Naive thymus-derived CD8-positive, alpha-beta T cell (primary cell): ENCODE measurements at places on chromosomes 6 and 20.

GRCh38 chr6:54813892-54814291 lies 32.7 kb upstream of the FAM83B start:
- no peak overlapping the region for H3K4me3 ChIP-seq
- H3K27me3 ChIP-seq: no peaks in the 10 kb centered on the region
- no peak for DNase-seq
- no peak overlapping the region for H3K27ac ChIP-seq
- H3K4me1 ChIP-seq: no peaks in the 10 kb centered on the region
- H3K36me3 ChIP-seq: no peaks in the 10 kb centered on the region

- H3K36me3 ChIP-seq: no peaks in the 10 kb centered on the region
- H3K27me3 ChIP-seq: no peaks in the 10 kb centered on the region
- no peak overlapping the region for H3K27ac ChIP-seq
- no peaks in the 10 kb centered on the region for H3K4me1 ChIP-seq
- DNase-seq: no peak
These were observed 53.4 kb downstream of the TRAF3IP2 start for GRCh38 chr6:111552241-111552744.

GRCh38 chr20:12740647-12741046 lies 268.1 kb upstream of the SPTLC3 start:
- H3K27me3 ChIP-seq: peaks cover 4% of the 10 kb centered on the region
- H3K4me3 ChIP-seq: no peak overlapping the region
- H3K27ac ChIP-seq: no peak overlapping the region
- H3K36me3 ChIP-seq: no peaks in the 10 kb centered on the region
- H3K4me1 ChIP-seq: no peaks in the 10 kb centered on the region
- DNase-seq: no peak

DNA sequence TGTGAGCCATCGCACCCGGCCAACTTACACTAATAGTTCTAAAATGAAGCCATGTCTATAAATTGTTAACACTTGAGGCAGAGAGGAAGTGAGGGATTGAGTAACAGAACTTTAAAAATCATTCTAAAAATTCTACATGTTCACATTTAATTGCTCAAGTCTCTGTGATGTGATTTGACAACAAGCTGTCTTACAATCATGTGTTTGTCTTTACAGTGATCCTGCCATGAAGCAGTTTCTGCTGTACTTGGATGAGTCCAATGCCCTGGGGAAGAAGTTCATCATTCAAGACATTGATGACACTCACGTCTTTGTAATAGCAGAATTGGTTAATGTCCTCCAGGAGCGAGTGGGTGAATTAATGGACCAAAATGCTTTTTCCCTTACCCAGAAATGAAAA lies 23.6 kb downstream of the GTF2H5 start:
- no peaks in the 10 kb centered on the region for H3K27me3 ChIP-seq
- H3K36me3 ChIP-seq: peaks cover 18% of the 10 kb centered on the region
- H3K27ac ChIP-seq: no peak overlapping the region
- no peak for DNase-seq
- no peak overlapping the region for H3K4me3 ChIP-seq
- H3K4me1 ChIP-seq: peaks cover 1% of the 10 kb centered on the region

- no peak overlapping the region for H3K27ac ChIP-seq
- no peak for DNase-seq
- H3K36me3 ChIP-seq: peaks cover 8% of the 10 kb centered on the region
- H3K4me3 ChIP-seq: no peak overlapping the region
These were observed 2.6 kb downstream of the TRIM39 start for GRCh38 chr6:30329331-30329730.

DNA sequence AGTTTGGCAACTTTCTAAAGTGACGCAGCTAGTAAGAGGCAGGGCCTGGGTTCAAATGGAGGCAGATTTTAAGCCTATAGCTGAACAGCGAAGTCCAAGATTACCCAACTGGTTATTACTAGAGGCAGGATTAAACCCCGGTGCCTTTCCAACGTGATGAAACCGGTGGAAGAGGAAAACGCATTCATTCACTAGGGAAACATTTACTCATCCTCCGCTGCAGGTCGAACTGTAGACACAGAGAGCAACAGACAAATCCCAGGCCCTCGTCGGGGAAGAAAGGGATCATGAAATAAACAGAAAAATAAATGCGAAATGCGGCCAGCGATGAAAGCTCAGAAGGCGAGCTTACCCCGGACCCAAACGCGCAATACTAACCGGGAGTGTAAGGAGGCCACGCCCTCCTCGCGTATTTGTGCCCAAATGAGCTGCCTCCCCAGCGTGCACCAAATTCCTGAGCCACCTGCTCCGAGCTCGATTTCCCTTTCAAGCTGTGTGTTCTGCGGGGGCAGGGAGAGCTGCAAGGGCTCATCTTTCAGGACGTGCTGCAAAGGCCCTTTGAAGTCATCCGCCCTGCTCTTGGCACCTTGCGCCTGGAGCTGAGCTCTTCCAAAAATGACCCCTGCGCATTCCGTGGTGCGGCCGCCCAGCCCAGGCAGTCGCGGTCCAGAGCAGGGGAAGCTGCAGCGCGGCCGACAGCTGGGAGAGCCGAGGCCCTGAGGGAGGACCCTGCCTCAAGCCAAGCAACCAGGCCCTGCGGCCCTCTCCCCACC lies 46.9 kb downstream of the PDYN start:
- DNase-seq: no peak
- peaks cover 5% of the 10 kb centered on the region for H3K4me1 ChIP-seq
- H3K36me3 ChIP-seq: no peaks in the 10 kb centered on the region
- no peak overlapping the region for H3K27ac ChIP-seq
- peaks cover 75% of the 10 kb centered on the region for H3K27me3 ChIP-seq

DNA sequence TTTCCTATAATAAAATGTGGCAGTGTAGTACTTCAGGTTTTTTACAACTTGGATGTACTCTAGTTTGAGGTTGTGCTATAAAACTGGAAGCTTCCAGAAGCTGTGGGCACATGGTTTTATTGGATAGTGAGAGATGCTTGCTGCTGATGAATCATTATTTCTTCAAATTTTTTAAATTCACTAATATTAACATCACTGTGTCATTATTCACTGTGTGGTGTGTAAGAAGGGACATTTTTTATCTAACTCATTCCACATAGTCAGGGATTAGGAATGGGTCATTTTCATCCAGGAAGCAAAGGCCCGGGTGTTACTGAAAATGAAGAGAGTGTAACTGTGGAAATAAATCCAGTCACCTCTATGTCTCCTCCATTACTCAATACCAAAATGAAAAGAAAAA lies 421.0 kb downstream of the TENT5A start:
- no peaks in the 10 kb centered on the region for H3K27me3 ChIP-seq
- no peak for DNase-seq
- no peaks in the 10 kb centered on the region for H3K4me1 ChIP-seq
- no peaks in the 10 kb centered on the region for H3K36me3 ChIP-seq

DNA sequence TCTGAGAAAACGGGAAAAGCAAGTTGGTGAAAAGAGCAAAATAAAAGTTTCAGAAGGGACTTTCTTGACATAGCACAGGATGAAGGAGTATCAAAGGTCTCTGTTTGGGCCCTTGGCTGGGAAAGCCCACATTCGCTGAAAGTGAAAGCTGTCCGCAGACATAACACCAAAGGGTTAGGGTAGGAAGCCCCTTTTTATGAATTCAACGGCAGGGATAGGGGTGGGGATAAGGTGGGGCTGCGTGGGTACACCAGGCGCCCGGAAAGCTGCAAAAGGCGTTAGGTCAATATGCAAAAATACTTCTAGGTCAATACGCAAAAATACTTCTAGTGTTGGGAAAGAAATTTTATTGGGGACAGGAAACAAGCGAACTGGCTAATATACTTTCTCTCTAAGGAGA lies 135.1 kb downstream of the OR2B2 start:
- H3K4me3 ChIP-seq: no peak overlapping the region
- no peak overlapping the region for H3K27ac ChIP-seq
- DNase-seq: no peak
- H3K36me3 ChIP-seq: no peaks in the 10 kb centered on the region
- H3K27me3 ChIP-seq: peaks cover 13% of the 10 kb centered on the region
- H3K4me1 ChIP-seq: peaks cover 5% of the 10 kb centered on the region

DNA sequence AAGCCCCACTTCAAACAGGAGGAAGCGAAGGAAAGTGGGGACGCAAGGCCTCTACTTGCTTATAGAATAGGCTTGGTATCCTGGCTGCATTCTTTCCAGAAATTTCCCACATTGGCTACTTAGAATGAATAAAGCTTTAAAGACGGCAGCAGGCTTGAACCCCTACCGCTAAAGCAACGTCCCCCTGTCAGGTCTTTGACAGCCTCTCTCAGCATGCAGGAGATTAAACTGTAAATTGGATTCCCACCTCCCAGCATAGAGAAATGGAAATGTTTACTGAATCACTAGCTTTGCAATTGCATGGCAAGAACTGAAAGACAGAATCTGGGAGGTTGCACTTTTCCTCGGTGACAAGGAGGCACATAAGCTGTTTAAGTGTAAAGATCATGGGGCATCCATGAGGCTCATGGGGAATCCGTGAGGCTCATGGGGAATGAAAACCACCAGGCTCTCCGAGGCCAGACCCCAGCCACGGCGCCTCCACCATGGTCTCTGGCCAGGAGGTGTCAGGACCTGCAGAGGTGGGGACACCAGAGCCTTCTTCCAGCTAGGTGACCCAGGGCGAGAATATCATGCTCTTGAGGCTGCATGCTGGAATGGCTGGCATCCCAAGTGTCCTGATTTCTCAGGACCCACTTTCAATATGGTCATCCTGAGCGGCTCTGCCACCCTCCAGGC lies 10.3 kb downstream of the LEMD2 start:
- no peaks in the 10 kb centered on the region for H3K36me3 ChIP-seq
- DNase-seq: no peak
- H3K4me3 ChIP-seq: no peak overlapping the region
- H3K27ac ChIP-seq: no peak overlapping the region
- peaks cover 30% of the 10 kb centered on the region for H3K4me1 ChIP-seq

DNA sequence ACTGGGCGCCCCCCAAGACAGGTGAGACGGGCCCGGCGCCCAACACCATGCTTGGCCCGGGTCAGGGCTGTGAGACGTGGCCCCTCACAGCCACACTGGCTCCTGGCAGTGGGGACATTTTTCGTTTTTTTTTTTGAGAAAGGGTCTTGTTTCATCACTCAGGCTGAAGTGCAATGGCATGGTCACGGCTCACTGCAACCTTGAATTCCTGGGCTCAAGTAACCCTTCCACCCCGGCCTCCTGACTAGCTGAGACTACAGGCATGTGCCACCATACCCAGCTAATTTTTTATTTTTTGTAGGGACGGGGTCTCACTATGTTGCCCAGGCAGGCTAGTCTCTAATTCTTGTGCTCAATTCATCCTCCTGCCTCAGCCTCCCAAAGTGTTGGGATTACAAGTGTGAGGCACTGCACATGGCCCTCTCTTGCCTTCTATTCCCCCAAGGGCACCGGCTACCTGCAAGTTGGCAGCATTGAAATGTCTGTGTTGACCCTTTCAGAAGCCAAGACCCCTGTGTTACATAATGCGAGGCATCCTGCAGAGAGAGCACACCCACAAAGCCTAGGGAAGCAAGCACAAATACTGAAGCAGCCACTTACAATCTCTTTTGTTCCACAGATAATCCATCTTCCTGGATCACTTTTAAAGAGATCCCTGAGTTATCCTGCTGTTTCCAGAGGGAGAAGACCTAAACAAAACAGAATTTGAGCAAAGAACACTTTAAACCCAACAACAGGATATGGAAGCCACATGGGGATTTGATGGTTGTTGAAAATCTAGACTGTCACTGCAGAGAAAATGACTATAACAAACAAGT lies 57.5 kb upstream of the SLC4A11 start:
- H3K4me3 ChIP-seq: no peak overlapping the region
- H3K27ac ChIP-seq: no peak overlapping the region
- H3K36me3 ChIP-seq: peaks cover 6% of the 10 kb centered on the region
- H3K27me3 ChIP-seq: no peaks in the 10 kb centered on the region
- no peaks in the 10 kb centered on the region for H3K4me1 ChIP-seq

- H3K4me1 ChIP-seq: no peaks in the 10 kb centered on the region
- DNase-seq: no peak
- H3K27me3 ChIP-seq: no peaks in the 10 kb centered on the region
- no peak overlapping the region for H3K27ac ChIP-seq
These were observed 56.7 kb upstream of the TMEM181 start for GRCh38 chr6:158503222-158503621.

GRCh38 chr20:58716476-58717277 lies 24.1 kb downstream of the NPEPL1 start:
- H3K4me3 ChIP-seq: no peak overlapping the region
- H3K27ac ChIP-seq: no peak overlapping the region
- DNase-seq: no peak
- H3K27me3 ChIP-seq: peaks cover 4% of the 10 kb centered on the region

DNA sequence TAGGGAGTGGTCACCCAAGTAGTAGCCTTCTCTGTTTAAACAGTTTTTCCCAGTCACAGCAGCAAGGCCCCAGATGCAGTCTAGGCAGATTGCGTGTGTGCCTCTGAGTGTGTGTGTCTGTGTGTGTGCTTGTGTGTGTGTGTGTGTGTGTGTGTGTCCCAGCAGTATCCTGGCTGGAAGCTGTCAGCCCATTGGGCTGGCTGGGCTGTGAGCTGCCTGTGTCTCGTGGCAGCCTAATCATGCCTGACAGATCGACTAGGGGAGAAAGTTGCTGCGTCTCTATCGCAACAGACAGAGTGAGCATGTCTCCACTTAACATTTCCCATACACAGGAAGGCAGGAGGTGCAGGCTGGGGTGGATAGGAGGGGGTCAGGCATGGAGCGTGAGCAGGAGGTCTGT lies 42.9 kb upstream of the LRFN2 start:
- H3K4me3 ChIP-seq: no peak overlapping the region
- no peaks in the 10 kb centered on the region for H3K4me1 ChIP-seq
- H3K27me3 ChIP-seq: peaks cover 9% of the 10 kb centered on the region
- H3K27ac ChIP-seq: no peak overlapping the region

GRCh38 chr6:139028215-139028657 lies 309 bp upstream of the ABRACL start:
- peaks cover 5% of the 10 kb centered on the region for H3K36me3 ChIP-seq
- H3K4me1 ChIP-seq: peaks cover 16% of the 10 kb centered on the region
- no peaks in the 10 kb centered on the region for H3K27me3 ChIP-seq
- DNase-seq: no peak
- H3K27ac ChIP-seq: peak overlapping the region; percentile 97

GRCh38 chr6:68639826-68640490 lies 4.9 kb downstream of the ADGRB3 start:
- peaks cover 7% of the 10 kb centered on the region for H3K4me1 ChIP-seq
- H3K36me3 ChIP-seq: no peaks in the 10 kb centered on the region
- no peak overlapping the region for H3K4me3 ChIP-seq

- peaks cover 70% of the 10 kb centered on the region for H3K4me1 ChIP-seq
- no peaks in the 10 kb centered on the region for H3K36me3 ChIP-seq
- H3K27me3 ChIP-seq: no peaks in the 10 kb centered on the region
- no peak for DNase-seq
- H3K27ac ChIP-seq: peak overlapping the region; percentile 87
- peak overlapping the region; percentile 67 for H3K4me3 ChIP-seq
These were observed 249.7 kb downstream of the GMPR start for GRCh38 chr6:16487996-16488674.
